Stimulated activated CD8-positive, alpha-beta memory T cell treated with anti-CD3 and anti-CD28 coated beads, Interleukin-15, amount 100 ng/mL, for 24 hours (primary cell): ENCODE measurements at places on chromosomes 2 and 18.

- no peak for DNase-seq
Measured at GRCh38 chr18:38807915-38808314, 1242.3 kb upstream of the CELF4 start.

DNA sequence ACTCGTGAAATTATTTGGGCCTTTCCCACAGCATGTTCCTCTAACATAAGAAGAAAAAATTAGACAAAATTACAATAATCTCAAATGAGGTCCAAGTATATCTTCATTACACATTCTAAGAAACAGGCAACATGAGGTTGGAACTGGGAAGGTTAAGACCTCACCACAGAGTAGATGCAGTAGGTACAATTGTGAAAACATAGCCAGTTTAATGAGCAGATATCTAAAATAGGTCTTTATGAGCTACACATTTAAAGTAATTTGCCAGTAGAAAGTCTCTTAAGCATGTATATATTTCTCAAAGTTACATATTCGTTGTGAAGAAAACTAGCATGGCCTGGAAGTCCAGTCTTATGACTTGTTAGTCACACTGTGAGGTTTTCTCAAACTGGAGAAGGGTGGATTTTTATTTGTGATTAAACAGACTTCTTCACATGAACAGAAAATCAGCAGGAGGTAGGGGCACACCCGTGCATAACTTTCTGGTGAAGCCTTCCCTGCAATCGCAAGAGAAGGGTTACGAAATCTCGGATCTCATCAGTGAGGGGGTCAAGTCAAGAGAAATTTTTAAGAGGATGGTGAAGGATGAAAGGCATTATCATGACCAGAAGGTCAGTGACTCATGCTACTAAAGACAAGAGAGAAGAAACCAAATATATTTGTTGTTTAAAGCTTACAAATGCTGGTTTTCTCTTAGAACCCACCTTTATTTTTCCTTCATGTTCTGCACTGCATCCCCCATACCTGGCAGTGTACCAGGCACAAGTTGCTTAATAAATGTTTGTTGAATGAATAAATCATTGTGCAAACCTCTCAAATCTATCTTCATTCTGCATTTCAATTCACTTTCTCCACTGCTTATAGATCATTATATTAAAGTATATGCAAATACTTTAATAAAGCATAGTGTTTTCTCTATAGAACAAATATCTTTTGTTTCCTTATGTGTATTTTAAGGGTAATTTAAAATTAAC lies 5.1 kb upstream of the RAB27B start:
- DNase-seq: no peak

DNA sequence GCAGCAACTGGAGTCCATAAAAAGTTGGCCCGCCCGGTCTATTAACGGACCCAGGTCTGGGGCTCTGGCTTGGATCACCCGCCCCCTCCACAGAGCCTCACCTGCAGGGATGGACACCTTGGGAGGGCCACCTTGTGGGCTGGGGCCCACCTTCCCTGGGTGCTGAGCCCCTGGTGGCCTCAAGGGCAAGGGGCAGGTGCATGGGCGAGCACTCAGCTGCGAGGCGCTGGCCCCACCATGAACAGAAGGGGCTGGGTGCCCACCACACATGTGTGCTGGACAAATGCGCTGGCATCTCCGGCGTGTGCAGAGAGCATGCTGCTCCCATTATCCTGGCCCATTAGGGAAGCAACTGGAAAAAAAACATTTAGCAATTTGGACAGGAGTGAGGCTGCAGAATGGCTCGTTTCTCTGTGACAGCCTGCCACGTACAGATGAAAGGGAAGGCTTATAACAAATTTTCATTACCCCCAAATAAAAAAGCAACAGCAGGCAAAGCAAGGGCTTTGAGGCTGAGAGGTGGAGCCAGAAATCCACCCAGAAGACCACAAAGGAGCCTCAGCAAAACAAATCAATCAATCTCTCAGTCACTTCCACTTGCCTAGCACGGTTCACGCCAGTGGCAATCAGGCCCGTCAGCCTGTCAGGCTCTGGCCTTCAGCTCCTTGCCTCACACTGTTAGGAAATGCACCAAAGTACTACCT lies 253.1 kb upstream of the ZNF521 start:
- no peak for DNase-seq

DNA sequence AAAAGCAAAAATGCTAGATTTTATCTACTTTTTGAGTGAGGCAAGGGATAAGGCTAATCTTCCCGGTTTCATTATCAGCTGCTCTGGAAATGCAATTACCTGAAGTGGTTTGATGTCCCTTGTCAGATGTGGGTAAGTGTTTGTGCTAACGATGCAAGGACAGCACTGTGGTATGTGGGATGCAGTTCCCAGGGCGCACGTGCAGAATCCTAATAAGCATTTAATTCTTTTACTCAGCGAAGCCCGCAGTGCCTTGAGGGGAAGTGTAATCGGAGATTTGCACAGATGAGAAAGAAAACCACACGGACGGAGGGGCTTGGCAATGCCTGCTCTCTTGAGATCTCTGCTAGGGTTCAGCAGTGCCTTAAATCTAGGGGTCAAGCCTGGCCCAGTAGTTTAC lies 108.5 kb upstream of the LYPD6 start:
- no peak for DNase-seq

GRCh38 chr2:44560941-44561340 lies 199.2 kb downstream of the CAMKMT start:
- no peak for DNase-seq

GRCh38 chr2:203126996-203127395 lies 111.8 kb upstream of the CYP20A1 start:
- DNase-seq: no peak

DNA sequence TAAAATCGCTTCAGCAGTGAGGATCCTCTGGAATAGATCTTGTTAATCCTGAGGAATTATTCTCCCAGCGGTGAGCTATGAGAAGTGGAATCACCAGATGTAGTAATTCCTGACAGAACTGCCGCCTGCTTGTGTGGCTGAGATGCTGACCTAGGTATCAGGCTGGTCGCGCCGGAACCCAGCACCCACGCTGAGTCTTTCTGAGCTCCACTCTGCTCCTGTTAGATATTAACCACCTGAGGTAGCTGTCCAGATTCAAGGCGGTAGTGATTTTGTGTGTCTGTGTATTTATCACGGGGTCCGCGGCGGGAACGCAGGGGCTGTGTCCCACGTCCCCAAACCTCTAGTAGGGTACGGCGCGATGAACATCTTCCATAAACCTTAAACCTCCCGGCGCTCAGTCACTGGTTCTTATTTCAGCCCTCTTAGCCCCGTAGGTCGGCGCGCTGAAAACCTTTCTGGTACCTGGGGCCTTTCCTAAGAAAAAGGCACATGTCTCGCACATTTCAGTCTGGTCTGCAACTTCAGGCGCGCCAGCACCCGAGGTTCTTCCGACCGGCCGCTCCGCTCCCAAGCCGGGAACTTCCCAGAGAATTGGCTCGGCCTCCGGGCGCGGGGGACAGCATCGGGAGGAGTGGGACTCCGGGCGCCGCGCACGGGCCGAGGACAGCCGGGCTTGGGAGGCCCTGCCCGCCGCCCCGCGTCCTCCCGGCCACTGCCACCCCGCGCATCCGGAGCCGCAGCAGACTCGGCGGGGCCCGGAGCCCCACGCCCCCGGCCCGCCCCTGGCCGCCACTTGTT lies 542 bp upstream of the CNNM3 start:
- no peak for DNase-seq

DNA sequence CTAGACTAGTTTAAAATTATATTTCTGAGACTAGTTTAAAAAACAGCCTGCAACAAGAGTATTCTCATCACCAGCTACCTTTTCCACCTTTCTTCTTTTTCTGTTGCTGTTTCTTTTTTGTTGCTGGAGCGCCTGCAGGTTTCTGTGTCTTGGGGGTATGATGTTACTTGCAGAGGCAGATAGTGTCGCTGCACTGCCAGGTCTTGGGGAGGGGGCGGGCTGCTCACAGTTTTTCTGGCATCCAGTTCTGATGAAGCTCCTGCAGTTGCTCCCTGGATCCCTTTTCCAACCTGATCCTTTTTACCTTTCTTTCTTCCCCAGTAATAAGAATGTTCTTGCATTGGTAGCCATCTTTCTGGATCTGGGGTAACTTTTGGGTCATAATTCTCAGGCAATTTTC lies 8.0 kb upstream of the C18orf32 start:
- DNase-seq: no peak

DNA sequence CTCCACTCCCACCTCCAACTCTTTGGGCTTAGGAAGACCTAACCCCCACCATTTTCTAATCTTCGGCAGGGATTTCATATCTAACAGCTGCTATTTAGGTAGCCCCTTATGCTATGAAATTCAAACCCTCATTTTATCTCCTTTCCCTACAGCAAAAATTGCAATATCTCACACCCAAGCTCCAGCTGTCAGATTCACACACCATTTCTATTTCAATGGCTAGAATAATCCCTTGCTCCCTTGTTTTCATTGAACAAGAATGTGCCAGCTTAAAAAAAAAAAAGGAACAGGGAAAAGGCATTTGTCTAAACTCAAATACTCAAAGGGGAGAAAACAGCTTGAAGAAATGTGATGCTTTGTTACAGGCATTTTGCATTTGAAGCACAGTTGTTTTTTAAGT lies 850.6 kb upstream of the ACVR2A start:
- DNase-seq: no peak

- DNase-seq: no peak
Measured at GRCh38 chr2:68471385-68471784, 4.0 kb downstream of the APLF start.

DNA sequence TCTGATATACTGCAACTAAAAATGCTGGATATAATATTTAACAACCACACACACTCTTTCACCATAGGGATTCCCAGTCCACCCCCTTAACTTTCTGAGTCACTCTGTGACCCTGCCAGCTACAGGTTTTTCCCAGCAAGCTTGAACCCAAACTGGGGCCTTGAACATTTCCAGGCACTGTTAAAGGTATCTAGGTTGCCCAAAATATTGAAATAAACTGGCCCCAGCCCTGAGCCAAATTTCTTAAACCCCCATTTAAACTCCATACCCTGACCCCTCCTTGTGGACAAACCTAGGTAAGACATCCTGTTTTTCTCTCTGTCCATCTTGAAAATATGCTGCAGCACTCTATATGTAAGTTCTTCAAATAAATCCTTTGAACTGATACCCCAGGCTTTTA lies 19.7 kb upstream of the DCTN1 start:
- no peak for DNase-seq

DNA sequence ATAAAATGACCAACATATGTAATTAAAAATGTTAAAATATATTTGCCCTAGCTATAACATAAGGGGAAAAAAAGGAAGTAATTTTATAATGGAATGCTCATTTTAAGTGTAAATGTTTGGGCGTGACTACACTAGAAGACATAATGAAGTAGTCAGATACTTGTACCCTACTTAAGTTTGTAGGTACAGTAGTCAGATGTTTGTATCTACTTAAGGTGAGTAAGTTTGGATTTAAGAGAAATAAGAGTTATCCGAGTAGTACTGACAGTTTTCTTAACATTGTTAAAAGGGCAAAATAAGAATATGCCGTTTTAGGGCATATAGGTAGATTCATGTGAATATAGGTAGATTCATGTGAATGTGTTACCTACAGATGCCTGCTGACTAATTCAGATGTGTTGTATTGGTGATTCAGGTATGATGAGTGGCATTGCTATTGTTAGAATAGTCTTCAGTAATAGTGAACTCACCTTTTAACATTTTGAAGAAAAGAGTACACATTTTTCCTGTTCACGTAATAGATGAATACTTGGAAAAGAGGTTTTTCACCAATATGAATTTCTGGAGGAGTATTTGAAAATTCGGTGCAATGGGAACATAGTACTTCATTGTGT lies 14.9 kb downstream of the VAPA start:
- no peak for DNase-seq

GRCh38 chr2:127187831-127188230 lies 32.3 kb downstream of the CYP27C1 start:
- no peak for DNase-seq

DNA sequence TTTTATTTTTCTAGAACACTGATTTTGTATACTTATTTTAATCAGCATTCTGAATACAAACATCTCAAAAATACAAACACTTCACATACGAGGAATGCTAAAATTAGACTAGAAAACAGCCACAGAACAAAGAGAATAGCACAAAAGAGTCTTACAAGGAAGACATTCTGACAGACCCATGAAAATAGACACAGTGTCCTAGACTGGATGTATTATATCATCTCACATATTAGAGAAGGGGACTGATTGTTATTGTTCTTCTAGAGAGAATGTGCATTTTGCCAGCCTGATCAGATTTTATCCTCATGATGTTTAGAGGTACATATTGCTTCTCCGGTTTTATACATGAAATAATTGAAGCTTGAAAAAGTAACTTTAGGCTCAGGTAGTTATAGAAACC lies 357.9 kb downstream of the DPP10 start:
- DNase-seq: no peak

GRCh38 chr2:236010920-236011685 lies 157.1 kb downstream of the GBX2 start:
- no peak for DNase-seq

DNA sequence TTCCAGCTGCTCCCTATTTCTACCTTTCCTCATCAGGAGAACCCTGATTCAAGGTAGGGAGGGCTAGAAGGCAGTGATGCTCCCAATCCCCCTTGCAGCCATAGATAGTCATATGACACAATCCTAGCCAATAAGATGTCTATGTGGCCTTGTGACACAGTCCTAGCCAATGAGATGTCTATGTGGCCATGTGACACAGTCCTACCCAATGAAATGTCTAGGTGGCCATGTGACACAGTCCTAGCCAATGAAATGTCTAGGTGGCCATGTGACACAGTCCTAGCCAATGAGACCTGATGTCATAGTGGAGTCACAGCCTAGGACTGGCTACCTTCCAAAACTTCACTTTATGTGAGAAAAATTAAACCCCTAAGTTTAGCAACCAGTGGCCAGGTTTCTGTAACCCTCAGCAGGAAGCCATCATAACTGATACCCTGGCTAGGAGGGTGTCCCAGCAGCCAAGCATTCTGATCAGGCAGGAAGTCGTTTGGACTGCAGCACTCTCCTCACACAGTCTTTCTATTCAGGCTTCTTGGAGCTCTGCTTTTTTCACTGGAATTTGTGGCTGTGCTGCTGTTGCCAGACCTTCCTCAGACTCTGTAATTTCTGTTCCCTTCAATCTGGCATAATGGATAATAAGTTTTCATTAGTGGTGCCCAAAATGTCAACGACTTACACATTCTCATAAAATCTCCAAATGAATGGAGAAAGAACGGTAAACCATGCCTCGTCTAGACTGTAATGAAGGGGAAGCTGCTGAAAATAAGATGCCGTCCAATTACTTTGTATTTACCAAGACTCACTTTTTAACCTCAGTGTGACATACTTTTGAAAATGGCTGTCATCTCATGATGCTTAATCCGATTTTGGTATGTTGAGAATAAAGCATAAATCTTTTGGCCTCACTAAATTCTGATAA lies 165.0 kb upstream of the NCKAP5 start:
- no peak for DNase-seq

- no peak for DNase-seq
Measured at GRCh38 chr18:76989647-76990190, 142.9 kb downstream of the MBP start.
